GM12891 (cell line): ENCODE measurements at places on chromosomes 13 and 19.

GRCh38 chr13:102798581-102799425, at the start of the genes BIVM and POGLUT2:
TSS of gene BIVM (plus strand) at chr13:102799119. CDS start at chr13:102807268, 8,149 bp downstream.
TSS of gene POGLUT2 (minus strand) at chr13:102798976. CDS start at chr13:102798670, 306 bp downstream.
- DNase-seq = peak; percentile 83

GRCh38 chr13:111165241-111166010, 50.3 kb downstream of the ARHGEF7 start:
- DNase-seq = no peak

- DNase-seq = no peak
Observed at GRCh38 chr19:13091400-13092157, 11.1 kb downstream of the LYL1 start.

- no peak for DNase-seq
Observed at GRCh38 chr19:35842666-35843272, 9.5 kb downstream of the NPHS1 start.

GRCh38 chr13:113763961-113764792, 5.2 kb downstream of the TMEM255B start:
- no peak for DNase-seq

DNA sequence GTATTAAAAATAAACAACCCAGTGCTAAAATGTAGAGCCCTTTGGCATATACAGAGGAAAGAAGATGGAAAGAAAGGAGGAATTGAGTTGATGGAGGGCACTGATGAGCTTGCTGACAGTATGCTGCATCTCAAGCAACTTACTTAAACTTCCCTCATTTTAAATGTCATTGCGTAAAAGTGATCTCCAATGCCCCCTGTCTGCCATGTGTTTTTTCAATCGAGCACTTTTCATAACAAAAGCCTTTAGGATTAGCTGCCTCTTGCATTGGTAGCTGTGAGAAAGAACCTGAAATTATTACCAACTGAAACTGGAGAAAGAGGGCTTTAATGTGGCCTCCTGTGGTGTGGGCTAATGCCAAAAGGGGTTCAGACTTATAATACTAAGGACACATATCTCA, 541.6 kb downstream of the SUCLA2 start:
- no peak for DNase-seq

DNA sequence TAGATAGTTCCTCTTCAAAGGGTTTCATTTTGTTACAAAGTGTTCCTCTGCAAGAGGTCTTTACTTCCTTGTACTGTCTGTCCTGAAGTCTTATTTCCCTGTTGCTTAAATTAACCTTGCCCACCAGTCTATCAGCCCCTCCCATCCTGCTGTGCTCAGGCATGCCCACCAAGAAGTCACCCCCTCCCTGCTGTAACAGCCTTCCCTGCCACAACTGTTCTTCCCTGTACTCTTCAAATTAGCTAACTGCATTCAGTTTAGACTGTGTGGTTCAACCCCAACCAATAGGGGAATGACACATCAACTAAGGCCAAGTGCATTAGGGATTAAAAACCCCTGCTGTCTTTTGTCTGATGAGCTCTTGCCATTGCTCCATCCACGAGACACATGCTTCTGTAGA, 34.4 kb upstream of the ZNF562 start:
- no peak for DNase-seq
